ENCODE measurements at places on chromosomes 2 and 18.
A peak's percentile ranks its signal among the peaks of the same experiment; 100 is the strongest.

DNA sequence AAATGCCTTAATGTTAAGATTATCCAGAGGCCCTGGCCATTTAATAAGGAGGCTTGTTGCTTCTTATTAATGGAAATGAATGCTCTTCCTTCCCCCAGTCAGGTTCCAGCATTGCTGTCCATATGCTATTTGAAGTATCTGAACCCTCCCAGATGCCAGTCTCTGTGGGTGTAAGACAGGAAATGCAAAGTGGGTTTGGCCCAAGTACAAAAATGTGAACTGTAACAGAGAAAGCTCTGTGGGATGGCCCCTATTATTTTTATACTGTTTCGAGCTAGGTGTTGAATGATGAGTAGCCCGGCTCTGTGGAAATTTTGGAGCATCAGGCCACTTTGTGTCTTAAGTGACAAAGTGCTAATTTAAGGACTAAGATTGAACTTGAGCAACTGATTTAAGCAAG is 141.0 kb downstream of the UXS1 start:
- H3K4me1 ChIP-seq, result peaks cover 8% of the 10 kb centered on the region
- no peak overlapping the region for H3K4me3 ChIP-seq
- no peaks in the 10 kb centered on the region for H3K27me3 ChIP-seq
- no peak overlapping the region for H3K27ac ChIP-seq
- DNase-seq, result no peak

GRCh38 chr2:96498021-96498431 is 7.1 kb downstream of the NEURL3 start:
- H3K27me3 ChIP-seq, result no peaks in the 10 kb centered on the region
- H3K36me3 ChIP-seq, result no peaks in the 10 kb centered on the region
- no peak overlapping the region for H3K27ac ChIP-seq
- H3K4me3 ChIP-seq, result no peak overlapping the region
- no peaks in the 10 kb centered on the region for H3K4me1 ChIP-seq

GRCh38 chr18:31636387-31636786 is 44.7 kb downstream of the TTR start:
- H3K27me3 ChIP-seq, result no peaks in the 10 kb centered on the region
- no peak overlapping the region for H3K4me3 ChIP-seq
- peaks cover 3% of the 10 kb centered on the region for H3K36me3 ChIP-seq
- H3K27ac ChIP-seq, result no peak overlapping the region

DNA sequence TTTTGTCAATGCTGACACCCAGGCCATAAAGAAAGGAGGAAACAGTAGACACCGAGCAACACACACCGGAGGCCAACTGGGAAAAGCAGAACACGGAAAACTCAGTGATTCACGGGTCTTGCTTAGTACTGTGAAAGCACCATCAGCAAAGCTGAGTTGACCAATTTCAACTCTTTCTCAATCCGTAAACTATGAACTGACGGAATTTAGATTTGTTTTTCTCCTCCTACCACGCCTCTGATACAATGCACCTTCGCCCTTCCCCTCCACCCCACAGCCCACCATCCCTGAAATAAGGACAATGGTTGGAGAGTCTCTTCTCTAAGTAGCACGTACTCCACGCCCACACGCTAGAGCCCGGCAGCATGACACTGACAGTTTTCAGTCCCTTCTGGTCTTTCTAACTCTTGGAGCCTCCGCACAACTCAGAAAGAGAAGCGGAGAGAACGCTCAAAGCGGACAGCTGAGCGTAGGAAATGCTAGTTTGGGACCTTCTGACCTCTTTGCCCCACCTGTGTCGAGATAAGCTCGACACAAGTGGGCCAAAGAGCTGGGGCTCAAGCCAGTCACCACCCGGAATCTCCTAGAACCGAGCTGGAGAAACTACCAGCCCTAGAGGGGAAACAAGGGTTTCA is 669 bp downstream of the LNPK start:
- peaks cover 8% of the 10 kb centered on the region for H3K4me1 ChIP-seq
- peak; percentile 72 for DNase-seq
- no peaks in the 10 kb centered on the region for H3K27me3 ChIP-seq
- H3K36me3 ChIP-seq, result no peaks in the 10 kb centered on the region

DNA sequence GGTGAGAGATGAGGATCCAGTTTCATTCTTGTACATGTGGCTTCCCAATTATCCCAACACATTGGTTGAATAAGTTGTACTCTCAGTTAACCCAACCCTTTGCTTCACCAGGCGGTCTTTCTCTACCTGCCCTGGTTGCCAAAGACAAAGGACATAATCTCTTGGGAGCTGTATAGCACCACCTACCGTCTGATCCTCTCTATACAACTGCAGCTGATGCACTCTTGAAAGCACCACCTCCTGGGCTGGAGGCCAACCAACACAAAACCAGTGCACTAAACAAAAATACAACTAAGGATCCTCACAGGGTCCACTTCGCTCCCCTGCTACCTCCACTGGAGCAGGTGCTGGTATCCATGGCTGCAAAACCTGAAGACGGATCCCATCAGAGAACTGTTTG is 473.6 kb upstream of the NRXN1 start:
- no peak overlapping the region for H3K4me3 ChIP-seq
- H3K36me3 ChIP-seq, result no peaks in the 10 kb centered on the region
- no peaks in the 10 kb centered on the region for H3K4me1 ChIP-seq
- no peak overlapping the region for H3K27ac ChIP-seq
